ENCODE measurements at places on chromosomes 11 and 22.

DNA sequence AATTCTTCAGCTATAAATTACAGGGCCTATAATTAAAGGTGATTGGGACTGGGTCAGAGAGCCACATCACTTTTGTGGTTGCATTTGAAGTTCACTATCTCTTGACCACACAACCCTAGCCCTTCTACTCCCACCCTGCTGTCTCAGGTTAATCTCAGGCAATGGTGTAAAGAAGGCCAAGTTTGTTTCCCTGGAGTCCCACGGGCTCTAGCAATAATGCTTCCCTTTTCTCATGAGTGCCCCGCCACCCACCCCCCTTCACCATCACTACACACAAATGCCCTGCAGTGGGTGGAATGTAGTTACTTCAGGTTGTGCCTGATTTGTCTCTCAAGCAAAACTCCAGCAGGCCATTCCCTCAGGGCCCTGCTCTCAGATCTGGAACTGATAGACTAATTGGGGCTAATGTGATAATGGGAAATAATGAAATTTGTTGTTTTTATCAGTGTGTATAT is 1.8 kb upstream of the EHF start:
- DNase-seq, result no peak

- DNase-seq, result no peak
These were observed 166.4 kb downstream of the KIRREL3 start for GRCh38 chr11:126834149-126834548.

- no peak for DNase-seq
These were observed 134.9 kb downstream of the CCDC81 start for GRCh38 chr11:86509588-86509974.

DNA sequence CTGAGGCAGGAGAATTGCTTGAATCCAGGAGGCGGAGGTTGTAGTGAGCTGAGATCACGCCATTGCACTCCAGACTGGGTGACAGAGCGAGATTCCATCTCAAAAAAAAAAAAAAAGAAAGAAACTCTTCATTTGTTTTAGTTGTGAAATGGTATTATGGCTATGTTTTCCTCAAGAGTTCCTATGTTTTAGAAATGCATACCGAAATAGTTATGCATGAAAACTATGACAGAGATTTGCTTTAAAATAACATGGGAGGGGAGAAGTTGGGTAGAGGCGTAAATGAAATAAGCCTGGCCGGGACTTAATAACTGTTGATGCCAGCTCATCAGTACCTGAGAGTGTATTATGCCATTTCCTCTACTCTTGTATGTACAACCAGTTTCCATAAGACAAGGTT is 48.3 kb downstream of the FEZ1 start:
- DNase-seq, result no peak

DNA sequence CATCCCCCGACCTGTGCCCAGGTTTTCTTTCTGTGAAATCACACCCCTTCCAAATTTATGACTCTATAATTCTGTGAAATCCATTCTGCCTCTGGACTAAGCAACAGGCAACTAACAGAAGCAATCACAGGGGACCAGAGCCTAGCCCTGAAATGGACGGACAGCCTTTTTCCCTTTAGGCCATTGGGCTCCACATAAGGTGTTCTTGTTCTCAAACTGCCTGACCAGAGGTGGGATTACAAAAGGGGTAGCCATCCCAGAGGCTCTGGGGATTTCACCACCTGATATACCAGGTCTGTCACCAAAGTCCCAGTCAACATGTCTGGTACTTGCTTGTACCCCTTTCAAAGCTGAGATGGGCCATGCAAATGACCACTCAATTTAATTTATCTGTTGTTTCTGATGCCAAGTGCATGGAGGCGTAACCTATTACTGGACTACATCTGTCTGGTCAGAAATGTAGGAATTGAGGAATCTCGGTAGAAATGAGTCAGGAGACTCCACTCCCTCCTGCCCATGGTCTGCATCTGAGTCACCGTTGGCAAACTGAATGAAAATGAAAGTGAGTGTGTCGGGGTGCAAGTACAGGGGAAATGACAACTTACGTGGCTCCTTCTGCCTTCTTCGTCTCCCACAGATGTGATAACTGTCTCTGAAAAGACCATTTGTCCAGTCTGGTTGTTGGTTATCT is 10.2 kb downstream of the DKK3 start:
- DNase-seq, result peak; percentile 75

Data from fibroblast of the conjunctiva (primary cell).